Bone marrow (tissue), 2 donors: ENCODE measurements at places on chromosomes 2 and 18.

- no peak for DNase-seq
Observed at GRCh38 chr2:101450965-101451364, 23.9 kb downstream of the RFX8 start.

DNA sequence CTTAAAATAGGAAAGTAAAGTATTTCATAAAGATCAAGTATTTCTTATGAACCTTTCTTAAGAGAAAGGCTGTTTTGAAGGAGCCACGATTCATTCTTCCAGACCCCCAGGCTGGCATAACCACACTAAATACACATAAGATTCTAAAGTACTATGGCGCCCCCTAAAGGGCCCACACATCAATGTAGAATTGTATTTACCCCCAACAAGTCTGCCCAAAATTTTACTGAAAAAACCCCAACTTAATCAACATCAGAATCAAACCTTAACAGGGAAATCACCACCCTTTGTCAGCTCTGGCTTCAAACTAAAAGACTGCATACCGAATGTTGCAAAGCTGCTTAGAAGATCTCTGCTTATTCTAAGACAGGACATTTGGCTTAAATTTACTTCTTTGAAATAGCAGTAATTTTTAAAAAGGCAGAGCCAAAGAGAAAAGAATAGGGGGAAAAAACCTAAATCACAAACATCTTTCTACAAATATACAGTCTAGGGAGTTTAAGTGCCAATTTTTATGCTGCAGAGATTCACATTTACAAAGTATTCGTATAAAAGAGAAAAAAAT is 20.4 kb upstream of the BCL2 start:
- DNase-seq = no peak

- DNase-seq = no peak
Observed at GRCh38 chr18:9661564-9661963, 46.5 kb upstream of the RAB31 start.

- no peak for DNase-seq
Observed at GRCh38 chr2:38076152-38076709, 280 bp upstream of the CYP1B1 start.

DNA sequence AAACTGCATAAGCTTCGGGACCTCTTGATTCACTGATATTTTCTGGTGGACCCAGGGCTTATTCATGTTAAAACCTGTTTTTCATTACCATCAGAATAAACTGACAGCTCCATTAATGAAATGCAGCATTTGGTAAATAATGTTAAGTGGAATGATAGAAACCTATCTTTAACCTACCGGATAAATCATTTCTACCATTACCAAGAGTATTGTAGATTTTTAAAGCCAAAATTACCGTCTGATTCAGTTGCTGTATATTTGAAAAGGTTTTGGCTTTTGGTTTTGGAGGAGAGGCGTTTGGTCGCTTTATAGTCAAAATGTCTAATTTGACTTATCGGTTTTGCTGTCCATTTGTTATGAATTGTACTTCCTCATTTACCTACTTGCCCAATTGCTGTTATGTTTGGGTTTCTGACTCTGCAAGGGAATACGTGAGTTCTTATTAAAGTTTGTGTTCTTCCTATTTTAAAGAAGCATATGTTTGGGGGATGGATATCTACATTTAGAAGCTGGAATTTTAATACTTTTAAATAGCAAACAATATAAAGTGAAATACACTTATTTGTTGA is 1.0 kb upstream of the CUL3 start:
- peak; percentile 46 for DNase-seq

- no peak for DNase-seq
Observed at GRCh38 chr18:598124-598589, 1.4 kb downstream of the CLUL1 start.

DNA sequence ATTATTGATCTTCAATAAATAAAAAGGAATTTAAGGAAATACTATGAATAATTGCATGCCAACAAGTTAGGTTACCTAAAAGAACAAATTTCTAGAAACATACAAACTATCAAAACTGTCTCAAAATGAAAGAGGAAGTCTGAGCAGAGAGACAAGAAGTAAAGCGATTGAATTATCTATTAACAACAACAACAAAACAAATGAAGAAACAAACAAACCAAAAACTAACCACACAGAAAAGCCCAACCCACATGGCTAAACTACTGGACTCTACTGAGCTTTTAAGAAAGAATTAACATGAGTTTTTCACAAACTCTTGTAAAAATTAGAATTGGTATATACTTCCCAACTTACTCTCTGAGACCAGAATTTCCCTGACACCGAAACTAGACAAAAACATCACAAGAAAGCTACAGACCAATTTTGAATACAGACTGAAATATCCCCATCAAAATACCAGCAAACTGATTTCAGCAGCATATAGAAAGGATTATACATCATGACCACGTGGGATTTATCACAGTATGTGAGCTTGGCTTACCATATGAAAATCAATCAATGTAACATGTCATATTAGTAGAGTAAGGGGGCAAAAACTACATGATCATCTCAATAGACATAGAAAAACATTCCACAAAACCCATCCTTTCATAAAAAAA is 16.6 kb upstream of the GALNT1 start:
- no peak for DNase-seq

GRCh38 chr18:8980496-8980895 is 122.0 kb upstream of the NDUFV2 start:
- DNase-seq = no peak

DNA sequence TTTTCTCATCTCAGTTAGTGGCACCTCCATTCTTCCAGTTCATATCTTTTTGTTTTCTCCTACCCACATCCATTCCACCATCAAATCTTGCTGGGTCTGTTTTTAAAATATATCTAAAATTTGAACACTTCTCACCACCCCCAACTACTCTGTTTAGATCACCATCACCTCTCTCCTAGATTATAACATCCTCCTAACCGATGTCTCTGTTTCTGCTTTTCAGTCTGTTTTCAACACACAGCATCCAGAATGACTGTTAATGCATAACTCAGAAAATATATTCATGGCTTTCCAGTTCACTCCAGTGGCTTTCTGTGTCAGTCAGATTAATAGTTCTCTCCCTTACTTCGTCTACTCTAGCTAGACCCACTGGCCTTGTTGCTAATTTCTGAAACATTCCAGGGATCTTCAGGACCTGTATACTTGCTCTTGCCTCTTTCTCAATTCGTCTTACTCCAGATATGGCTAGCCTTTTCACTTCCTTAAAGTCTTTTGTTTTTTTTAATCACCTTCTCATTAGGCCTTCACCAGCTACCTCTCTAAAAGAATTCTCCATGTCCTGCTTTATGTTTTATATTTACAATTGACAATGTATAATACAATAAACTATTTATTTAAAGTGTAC is 105.3 kb downstream of the COMMD1 start:
- DNase-seq = no peak
